Brain (organoid and tissue), 16 donors: ENCODE measurements at places on chromosomes 4 and X.
A peak's percentile ranks its signal among the peaks of the same experiment; 100 is the strongest.

- DNase-seq = no peak
Measured at GRCh38 chrX:103442536-103442901, 66.2 kb downstream of the BEX3 start.

DNA sequence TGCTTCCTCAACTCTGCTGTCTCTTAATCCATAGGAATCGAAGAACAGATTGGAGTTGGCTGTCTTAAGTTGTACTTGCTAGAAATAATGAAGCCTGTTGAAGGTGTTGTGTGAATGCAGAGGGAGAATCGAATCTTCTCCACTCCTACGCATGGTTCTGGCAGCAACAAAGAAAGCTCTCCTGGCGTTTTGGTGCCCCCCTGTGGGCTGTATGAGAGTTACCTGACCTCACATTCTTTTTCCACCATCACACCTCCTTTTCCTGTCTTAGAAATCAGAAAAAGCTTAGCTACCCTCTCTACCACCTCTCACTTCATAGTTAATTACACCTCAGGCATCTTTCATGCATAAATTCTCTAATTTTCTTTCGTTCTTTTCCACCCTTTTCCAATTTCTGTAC is 16.3 kb downstream of the KLF8 start:
- DNase-seq = peak; percentile 54

GRCh38 chr4:20287246-20287645 is 35.5 kb downstream of the SLIT2 start:
- DNase-seq = no peak

GRCh38 chrX:134671294-134671693 is 13.0 kb upstream of the PLAC1 start:
- no peak for DNase-seq

GRCh38 chr4:76197031-76197743 is 16.4 kb downstream of the SCARB2 start:
- no peak for DNase-seq

GRCh38 chrX:24371391-24371972 is 11.0 kb downstream of the SUPT20HL1 start:
- DNase-seq = peak; percentile 74

GRCh38 chr4:40865696-40866095 is 115.9 kb downstream of the NSUN7 start:
- no peak for DNase-seq
